ENCODE measurements at places on chromosomes 4 and X. TPM values are rescaled to one million over a fixed set of nuclear protein-coding genes. Genes with fewer than 3 reads are reported as not detected.

MAGEB17 gene
- not detected for total RNA-seq

DOK7 gene
- not detected for total RNA-seq

USP26 gene
- total RNA-seq, result not detected

TRPC5OS gene
- not detected for total RNA-seq

GLOD5 gene
- not detected for total RNA-seq

IRS4 gene
- total RNA-seq, result 0.36 TPM

ZCCHC4 gene
- 11.5 TPM for total RNA-seq
